ENCODE measurements at places on chromosomes 5 and 9.

GRCh38 chr5:170499621-170500020 lies 4.2 kb upstream of the KCNIP1 start:
- no peaks in the 10 kb centered on the region for H3K4me1 ChIP-seq
- H3K36me3 ChIP-seq, result no peaks in the 10 kb centered on the region
- no peak for DNase-seq
- no peak overlapping the region for H3K4me3 ChIP-seq
- no peak overlapping the region for H3K27ac ChIP-seq
- peaks cover 38% of the 10 kb centered on the region for H3K27me3 ChIP-seq

DNA sequence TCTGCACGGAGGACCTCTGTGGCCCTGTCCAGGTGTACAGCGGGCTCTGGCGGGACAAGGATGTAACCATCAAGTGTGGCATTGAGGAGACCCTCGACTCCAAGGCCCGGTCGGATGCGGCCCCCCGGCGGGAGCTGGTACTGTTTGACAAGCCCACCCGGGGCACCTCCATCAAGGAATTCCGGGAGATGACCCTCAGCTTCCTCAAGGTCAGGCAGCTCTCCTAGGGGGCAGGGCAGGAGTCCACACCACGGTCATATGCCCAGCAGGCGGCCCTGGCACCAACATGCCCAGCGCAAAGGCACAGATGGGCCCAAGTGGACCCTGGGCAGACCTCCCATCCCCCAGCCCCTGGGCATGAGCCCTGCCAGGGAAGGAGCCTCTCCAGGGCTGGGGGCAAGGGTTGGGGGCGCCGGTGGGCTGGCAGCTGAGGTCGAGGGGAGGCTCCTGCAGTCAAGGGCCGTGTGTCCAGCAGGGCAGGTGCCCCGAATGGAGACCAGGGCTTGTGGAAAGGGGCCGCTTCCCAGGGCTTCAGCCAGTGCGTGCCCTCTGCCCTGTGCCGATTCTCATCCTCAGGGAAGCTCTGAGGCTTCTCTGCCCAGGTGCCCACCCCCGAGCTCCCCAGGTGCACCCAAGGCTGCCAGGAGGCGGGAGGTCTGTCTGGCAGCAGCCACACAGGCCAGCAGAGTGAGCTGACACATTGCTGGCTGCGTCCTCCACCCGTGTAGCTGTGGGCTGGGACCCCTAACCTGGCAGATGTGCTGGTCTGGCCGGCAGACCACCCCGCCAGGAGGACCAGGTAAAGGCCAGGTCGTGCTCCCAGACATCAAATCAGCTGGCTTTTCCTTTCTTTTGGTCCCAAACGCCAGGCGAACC lies 10.0 kb downstream of the DIPK1B start:
- peaks cover 61% of the 10 kb centered on the region for H3K36me3 ChIP-seq
- no peak overlapping the region for H3K4me3 ChIP-seq
- H3K27me3 ChIP-seq, result no peaks in the 10 kb centered on the region
- H3K27ac ChIP-seq, result no peak overlapping the region
- peaks cover 39% of the 10 kb centered on the region for H3K4me1 ChIP-seq

- no peaks in the 10 kb centered on the region for H3K36me3 ChIP-seq
- no peaks in the 10 kb centered on the region for H3K27me3 ChIP-seq
- peaks cover 2% of the 10 kb centered on the region for H3K4me1 ChIP-seq
- H3K27ac ChIP-seq, result no peak overlapping the region
- H3K4me3 ChIP-seq, result no peak overlapping the region
Measured at GRCh38 chr5:172715931-172716682, 54.9 kb downstream of the DUSP1 start.

DNA sequence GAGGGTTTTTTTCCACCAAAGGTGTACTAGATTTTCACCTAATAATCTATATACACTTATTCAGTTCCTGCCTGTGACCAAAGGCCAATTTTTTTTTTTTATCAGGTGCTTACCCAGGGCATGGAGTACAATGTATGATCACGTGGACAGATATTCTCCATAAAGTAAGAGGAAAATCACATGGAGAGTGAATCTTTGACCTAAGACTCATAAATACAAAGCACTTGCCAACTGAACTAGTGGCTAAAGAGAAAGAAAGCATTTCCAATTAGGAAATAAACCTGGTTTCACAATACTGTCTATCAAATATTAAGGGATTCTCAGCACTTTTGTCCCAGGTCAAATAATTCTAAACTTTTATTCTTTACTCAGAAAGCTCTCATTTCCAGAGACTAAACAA lies 33.0 kb upstream of the CEP120 start:
- DNase-seq, result no peak
- no peaks in the 10 kb centered on the region for H3K36me3 ChIP-seq
- H3K27ac ChIP-seq, result no peak overlapping the region

GRCh38 chr5:159805021-159805420 lies 111.3 kb upstream of the ADRA1B start:
- no peak overlapping the region for H3K27ac ChIP-seq
- no peak overlapping the region for H3K4me3 ChIP-seq
- DNase-seq, result no peak
- no peaks in the 10 kb centered on the region for H3K27me3 ChIP-seq
- peaks cover 2% of the 10 kb centered on the region for H3K4me1 ChIP-seq

DNA sequence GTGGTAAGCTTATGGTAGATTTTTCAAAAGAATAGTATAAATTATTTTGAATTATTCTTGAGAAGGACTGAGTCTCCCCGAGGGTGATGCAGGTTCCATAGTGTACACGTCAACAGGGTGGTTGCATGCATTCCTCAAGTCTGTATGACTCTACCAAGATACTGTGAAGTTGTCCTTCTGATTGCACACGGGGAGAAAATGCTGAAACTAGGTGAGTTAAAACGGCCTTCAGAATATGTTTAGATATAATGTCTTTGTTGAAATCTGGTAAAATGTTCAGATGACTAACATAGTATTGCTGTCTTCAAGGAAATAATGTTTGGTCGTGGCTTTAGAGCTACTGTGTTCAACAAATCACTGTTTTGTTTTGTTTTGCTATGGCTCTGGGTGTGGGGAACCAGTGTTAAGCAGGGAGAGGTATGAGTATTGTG lies 22.4 kb upstream of the TNFAIP8 start:
- peaks cover 14% of the 10 kb centered on the region for H3K4me1 ChIP-seq
- DNase-seq, result no peak
- H3K27ac ChIP-seq, result no peak overlapping the region
- H3K36me3 ChIP-seq, result no peaks in the 10 kb centered on the region
- no peaks in the 10 kb centered on the region for H3K27me3 ChIP-seq

DNA sequence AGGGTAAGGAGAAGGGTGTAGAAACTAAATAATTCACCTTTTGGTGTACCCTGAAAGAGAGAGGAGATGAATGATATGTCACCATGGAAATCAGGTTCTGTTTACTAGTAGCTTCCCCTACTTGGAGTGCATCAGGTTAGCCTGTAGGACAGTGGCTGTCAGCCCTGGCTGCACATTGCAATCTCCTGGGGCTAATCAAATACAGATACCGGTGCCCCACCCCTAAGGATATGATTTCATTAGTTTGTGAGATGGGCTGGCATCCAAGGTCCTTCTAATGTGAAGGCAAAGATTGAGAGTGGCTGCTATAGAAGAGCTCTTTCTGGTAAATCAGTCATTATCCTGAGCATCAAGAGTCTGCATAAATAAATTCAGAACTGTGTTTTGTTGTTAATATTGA lies 47.2 kb downstream of the INSYN2B start:
- H3K27ac ChIP-seq, result no peak overlapping the region
- no peaks in the 10 kb centered on the region for H3K27me3 ChIP-seq
- no peak for DNase-seq

DNA sequence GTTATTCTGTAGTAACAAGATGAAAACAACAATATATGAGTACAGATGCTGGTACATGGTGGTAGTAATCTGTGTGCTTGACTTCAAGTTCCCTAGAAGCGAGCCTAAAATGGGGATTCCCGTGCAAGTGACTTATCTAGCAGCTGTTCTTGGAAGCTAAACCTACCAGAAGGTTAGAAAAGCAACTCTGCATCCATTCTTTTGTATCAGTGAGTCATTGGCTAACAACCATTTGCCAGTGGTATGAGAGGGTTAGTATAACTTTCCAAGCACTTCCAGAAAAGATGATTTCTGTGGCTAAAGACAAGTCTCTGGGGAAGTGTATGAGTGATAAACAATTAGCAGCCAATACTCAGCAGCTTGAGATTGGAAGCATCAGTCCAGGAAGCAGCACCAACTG lies 787.7 kb upstream of the CDH6 start:
- H3K27me3 ChIP-seq, result no peaks in the 10 kb centered on the region
- no peaks in the 10 kb centered on the region for H3K4me1 ChIP-seq
- no peak overlapping the region for H3K27ac ChIP-seq
- H3K36me3 ChIP-seq, result no peaks in the 10 kb centered on the region
- no peak for DNase-seq

DNA sequence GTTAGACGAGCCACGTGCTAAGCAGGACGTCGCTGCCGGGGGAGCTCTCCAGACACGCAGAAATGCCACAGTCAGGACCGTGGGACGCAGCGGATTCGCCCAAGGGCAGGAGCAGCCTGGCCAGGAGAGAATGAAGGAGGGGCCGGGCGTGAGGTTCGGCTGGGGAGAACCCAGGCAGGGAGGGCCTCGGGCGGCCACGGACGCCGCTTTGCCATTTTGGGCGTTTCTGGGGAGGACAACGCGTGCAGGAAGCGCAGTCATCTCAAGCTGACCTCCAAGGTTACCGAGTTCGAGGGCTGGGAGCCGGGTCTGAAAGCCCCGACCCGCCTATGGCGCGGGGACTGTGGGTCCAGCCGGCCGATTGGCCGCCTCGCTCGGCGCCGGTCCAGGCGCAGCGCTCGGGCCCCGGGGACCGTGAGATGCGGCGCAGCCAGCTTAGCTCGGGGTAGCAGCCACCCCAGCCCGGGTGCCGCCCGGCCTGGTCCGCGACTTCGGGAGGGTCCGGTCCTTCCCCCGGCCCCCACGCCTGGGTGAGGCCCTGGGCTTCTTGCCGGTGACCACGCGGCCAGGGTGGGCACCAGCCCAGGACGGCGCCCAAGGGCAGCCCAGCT lies 760 bp upstream of the MAN1B1 start:
- peaks cover 10% of the 10 kb centered on the region for H3K4me1 ChIP-seq
- DNase-seq, result no peak
- H3K36me3 ChIP-seq, result peaks cover 6% of the 10 kb centered on the region
- H3K27me3 ChIP-seq, result peaks cover 2% of the 10 kb centered on the region

DNA sequence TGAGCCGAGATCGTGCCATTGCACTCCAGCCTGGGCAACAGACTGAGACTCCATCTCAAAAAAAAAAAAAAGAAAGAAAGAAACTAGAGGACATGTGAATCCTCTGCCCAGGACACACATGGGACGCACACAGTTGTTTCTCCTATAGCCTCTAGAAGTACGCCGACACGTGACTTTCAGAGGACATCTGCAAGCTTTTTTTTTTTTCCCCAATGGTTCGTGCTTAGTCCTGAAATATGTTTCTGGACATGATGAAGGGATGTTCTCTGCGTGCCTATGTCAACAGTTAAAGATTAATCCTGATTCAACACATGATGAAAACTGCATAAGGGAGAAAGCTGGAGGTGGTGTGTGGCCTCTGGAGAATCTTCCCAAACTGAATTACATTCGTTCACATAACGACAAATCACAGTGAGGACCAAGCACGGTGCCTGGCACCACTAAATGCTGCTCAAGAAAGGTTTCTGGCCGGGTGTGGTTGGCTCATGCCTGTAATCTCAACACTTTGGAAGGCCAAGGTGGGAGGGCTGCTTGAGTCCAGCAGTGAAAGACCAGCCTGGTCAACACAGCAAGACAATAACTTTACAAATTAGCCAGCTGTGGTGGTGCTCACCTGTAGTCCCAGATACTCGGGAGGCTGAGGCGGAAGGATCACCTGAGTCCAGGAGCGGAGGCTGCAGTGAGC lies 9.8 kb downstream of the COL23A1 start:
- no peak overlapping the region for H3K4me3 ChIP-seq
- H3K4me1 ChIP-seq, result peaks cover 4% of the 10 kb centered on the region
- H3K27ac ChIP-seq, result no peak overlapping the region
- DNase-seq, result no peak
- peaks cover 3% of the 10 kb centered on the region for H3K36me3 ChIP-seq
- H3K27me3 ChIP-seq, result no peaks in the 10 kb centered on the region

GRCh38 chr5:59772757-59773156 lies 120.8 kb downstream of the PDE4D start:
- H3K27me3 ChIP-seq, result peaks cover 10% of the 10 kb centered on the region
- no peaks in the 10 kb centered on the region for H3K36me3 ChIP-seq
- no peak overlapping the region for H3K27ac ChIP-seq
- no peak overlapping the region for H3K4me3 ChIP-seq
- DNase-seq, result no peak
- peaks cover 4% of the 10 kb centered on the region for H3K4me1 ChIP-seq

DNA sequence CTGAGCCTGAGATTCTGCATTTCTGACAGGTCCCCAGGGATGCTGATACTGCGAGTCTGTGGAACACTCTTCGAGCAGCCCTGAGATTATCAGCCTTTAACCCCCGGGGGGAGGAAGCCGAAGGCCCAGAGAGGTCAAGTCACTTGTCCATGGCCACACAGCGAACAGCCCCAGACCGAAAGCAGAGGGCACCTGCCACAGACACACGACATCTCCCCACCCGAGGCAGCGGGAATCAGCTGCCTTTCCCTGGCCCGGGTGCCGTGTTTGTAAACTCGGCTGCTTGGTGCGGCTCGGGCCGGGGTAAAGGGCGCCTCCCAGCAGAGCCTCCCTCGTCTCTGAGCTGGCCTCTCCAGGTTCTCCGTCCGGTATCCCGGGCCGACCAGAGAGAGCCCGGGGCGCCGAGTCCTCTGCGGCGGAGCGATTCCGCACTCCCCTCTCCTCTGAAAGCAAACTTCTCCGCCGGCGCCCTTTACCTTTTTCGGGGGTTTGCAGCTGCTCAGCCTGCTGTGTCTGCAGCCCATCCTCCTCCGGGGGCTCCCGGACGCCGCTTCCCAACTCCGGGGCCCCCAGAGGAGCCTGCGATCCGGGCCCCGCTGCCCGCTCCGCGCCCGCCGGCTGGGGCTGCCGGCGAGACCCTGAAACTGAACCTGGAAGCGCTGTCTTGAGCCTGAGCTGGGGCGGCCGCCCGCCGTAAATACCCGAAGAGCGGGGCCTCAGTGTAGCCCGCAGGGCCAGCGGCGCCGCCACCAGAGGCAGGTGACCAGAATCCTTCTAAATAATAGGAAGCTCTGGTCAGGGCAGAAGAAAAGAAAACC lies at the start of gene CCDC69:
CCDC69 (minus strand) TSS at position 646 of the 818 bp plus-strand sequence; CDS start at position 524, 122 bp downstream.
- peaks cover 44% of the 10 kb centered on the region for H3K27me3 ChIP-seq
- H3K36me3 ChIP-seq, result no peaks in the 10 kb centered on the region
- peak; percentile 44 for DNase-seq

- no peak overlapping the region for H3K4me3 ChIP-seq
- H3K36me3 ChIP-seq, result no peaks in the 10 kb centered on the region
- H3K4me1 ChIP-seq, result no peaks in the 10 kb centered on the region
- no peak for DNase-seq
- no peaks in the 10 kb centered on the region for H3K27me3 ChIP-seq
Measured at GRCh38 chr5:142654578-142655058, 31.3 kb downstream of the FGF1 start.
